Urothelium cell line (cell line): ENCODE measurements at places on chromosomes 13 and 19.

- no peak for DNase-seq
Observed at GRCh38 chr19:10655457-10656312, 1.5 kb downstream of the ILF3 start.

DNA sequence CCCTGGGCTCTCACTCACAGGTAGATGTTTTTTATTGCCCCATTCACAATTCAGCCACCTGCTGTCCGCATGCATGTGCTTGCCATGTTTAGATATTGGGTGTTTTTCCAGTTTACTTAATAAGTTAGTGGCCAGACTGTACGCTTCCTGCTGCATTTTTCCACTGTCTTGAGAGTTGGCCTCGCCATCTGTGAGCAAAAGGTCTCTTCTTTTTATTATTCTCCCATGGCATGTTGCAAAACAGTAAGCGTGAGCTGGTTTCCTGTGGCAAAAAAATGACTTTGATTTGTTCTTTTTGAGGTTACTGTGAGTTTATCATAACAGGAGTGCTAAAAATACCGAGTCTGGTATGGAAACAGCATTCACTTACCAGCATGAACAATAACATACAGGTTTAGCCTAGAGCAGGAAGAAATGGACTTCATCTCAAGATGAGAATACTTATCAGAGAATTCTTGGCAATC is 46.0 kb downstream of the SAE1 start:
- no peak for DNase-seq

GRCh38 chr19:51799034-51799773 is 4.2 kb downstream of the FPR3 start:
- peak; percentile 93 for DNase-seq

DNA sequence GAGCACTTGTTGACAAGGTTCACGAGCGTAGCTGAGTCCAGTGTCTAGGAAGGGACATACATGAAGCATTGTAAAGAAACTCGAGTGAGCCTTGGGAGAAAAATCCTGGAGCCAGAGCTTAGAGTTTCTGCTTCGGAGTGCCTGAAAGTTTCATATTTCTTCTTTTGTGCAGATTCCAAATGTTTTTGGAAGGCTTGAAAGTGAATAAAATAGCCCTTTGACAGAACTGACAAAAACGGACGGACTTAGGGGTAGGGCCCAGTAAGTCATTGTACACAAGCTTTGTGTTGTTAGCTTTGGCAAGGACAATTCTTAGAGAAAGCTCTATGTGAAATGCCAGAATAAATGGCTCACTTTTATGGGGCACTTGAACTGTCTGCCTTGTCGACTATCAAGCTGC is 2.8 kb downstream of the RNF113B start:
- no peak for DNase-seq

DNA sequence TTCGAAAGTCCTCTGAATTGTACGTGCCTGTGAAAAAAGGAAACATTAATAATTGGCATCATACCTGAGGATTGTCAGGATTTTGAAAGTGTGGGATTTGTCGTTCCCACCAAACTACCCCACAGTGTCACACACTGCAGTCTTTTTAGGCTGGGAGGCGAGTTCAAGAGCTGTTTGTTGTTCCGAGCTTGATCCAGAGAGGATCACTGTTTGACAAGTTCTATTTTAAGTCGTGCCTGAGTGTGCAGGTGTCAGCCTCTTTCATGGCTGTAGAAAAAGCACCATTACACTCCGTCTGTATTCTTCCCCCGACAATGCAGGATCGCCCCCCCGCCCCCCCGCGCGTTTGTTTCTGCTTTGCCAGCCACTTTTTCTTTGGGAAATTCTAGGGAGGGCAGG is 635 bp upstream of the NBEA start:
- no peak for DNase-seq

DNA sequence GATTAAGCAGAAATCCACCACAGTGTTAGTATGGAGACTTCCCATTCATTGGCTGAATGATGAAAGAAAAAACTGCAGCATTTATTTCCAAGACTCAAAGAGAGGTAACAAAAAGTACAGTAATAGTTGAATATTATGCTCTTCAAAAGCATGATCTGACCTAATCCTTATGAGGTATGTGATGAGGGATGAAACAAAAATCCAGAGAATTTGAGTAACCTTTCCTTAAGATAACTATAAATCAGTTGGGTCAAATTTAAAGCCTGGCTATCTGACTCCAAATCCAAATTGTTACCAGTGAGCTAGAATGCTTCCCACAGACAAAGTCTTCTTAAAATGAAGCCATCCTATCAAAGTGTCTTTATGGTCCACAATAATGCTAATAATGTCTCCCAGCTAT is 38.1 kb downstream of the NUFIP1 start:
- no peak for DNase-seq

- no peak for DNase-seq
Observed at GRCh38 chr13:56923626-56924140, 217.0 kb upstream of the PRR20A start.

DNA sequence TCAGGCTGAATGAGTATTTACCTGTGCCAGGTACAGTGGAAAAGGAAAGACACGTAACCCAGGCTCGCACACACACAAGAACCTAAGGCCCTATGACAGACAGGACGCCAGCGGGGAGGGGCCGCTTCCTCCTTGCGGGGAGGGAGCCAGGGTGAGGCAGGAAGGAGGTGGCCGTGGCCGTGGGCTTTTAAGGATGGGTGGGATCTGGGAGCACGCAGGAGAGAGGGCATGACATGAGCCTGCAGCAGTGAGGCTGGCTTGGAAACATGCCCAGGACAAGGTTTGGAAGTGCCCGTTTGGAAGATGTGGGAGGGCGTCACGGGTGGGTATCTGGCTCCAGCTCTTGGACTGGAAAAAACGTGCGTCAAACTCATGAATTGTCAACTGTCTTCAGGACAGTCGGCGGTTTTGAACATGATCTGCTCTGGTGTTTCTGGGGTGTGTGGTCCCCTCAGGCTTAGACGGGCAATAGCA is 20.1 kb downstream of the SH3GL1 start:
- no peak for DNase-seq

DNA sequence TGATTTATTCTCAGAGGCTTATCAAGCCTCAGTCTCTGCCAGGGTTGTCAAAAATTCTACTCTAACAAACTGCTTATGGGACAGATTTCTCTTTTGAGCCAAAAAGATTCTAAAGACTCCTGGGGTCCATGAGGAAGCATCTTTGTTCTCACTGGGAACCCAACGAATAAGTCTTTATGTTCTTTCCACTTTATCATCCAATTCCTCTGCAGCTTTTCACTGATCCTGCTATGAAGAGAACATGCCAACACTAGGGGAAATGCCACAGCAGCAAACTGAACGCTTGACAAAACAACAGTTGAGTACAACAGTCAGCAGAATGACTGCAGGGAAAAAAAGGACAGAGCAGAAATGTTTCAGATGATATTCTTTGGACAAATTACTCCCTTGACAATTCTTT is 22.2 kb downstream of the DCLK1 start:
- DNase-seq, result no peak

- DNase-seq, result no peak
Observed at GRCh38 chr13:99374169-99374991, 67.2 kb upstream of the GPR183 start.

DNA sequence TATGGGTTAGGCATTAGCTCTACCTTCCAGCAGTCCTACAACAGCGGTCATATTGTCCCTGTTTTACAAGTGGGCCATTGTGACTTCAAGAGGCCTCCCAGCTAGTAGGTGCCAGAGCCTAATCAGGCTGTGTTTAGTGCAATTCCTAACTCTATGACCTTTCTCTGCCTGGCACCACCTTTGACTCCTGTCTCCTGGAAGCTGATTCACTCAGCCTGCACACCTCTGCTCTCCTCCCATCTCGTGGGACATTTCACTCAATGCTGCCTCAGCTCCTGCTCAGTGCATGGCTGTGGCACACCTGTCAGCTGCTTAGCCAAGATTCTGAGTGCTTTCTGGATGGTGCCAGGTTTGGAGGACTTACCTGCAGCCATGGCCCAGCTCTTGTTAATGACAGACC is 9.5 kb upstream of the GJB6 start:
- no peak for DNase-seq

DNA sequence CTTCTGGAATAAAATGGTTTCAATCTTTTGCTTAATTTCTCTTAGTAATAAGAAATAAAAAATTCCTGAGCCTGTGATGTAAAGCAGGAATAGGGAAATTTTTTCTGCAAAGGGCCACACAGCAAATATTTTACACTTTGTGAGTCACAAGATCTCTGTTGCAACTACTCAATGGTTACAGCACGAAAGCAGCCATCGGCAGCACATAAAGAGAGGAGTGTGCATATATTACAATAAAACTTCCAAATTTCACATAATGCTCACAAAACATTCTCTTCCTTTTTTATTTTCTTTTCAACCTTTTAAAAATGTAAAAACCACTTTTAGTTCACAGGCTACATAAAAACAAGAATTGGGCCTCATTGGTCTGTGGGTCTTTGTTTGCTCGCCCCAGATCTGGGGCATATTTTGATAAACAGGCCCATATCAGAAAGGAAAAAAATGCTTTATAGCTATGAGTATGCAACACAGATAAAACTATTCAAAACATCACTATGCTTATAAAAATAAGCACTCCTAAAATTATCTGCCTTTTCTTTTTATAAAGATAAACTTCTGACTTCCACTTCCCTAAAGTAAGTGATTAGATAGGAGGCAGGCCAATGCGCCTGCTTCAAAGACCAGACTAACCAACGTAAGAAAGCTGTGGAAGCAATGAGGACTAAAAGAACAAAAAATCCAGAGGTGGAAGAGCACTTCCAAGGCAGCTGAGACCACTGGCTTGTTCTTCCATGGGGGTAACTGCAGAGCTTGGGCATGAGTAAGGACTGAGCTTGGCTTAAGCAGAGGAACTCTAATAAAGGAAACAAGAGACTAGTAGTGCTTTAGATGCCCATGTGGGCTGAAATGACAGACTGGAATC is 26.5 kb downstream of the MYCBP2 start:
- DNase-seq, result no peak

GRCh38 chr13:73879346-73880015 is 254.7 kb downstream of the KLF12 start:
- DNase-seq, result no peak

GRCh38 chr13:75839406-75839805 is 203.3 kb downstream of the LMO7 start:
- no peak for DNase-seq

DNA sequence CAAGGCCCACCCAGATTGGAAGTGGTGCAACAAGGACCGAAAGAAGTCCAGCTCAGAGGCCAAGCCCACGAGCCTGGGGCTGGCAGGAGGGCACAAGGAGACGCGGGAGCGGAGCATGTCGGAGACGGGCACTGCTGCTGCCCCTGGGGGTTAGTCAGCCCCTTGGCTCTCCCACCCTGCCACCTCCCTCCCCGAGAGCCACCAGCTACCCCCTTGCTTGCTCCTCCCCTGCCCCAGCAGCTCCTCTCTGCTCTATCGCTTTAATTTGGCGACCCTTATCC is 14.2 kb upstream of the PRR19 start:
- DNase-seq, result no peak

DNA sequence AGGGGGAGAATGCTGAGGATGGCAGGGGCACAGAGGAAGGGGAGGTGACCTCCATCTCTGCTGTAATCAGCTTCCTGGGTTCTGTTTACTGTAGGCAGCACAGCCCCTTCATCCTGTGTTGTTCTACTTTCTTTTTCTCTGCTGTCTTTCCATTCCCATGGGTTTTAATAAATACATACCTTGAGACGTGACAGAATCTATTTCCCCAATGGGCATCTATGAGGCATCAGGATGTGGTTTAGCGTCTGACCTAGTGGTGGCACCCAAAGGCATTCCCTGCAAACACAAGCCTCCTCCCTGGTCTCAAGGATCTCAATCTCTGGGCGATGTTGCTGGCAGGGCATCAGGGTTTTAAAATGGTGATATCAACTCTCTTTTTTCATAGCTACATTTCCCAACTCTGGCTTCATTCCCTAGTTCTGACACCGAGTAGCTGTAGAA is 60.8 kb downstream of the ALOX5AP start:
- peak; percentile 66 for DNase-seq

DNA sequence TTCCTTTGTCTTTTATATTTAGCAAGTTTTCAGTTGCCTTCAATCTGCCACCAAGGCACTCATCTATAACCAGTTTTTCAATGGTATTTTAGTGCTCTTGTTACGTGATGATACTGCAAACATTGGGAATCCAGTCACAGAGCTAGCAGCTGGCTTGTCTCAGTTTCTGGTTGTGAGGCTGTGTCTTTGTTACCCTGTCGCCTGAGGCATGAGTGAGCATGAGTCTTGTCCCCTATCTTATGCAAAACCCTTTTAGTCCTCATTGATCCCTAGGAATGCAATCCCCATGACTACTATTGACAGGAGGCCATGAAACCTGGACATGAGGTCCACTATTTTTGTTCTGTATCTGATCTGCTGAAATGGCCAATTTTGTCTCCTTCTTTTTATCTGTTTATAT is 391.0 kb downstream of the LMO7 start:
- DNase-seq, result no peak

- no peak for DNase-seq
Observed at GRCh38 chr19:50162988-50163387, at the start of gene IZUMO2. Gene IZUMO2 (minus strand): TSS chr19:50163281. CDS start chr19:50163194, 87 bp downstream.

- DNase-seq, result no peak
Observed at GRCh38 chr19:11423791-11424181, 4.7 kb upstream of the RGL3 start.

GRCh38 chr13:59658738-59659330 is 504.9 kb downstream of the DIAPH3 start:
- DNase-seq, result no peak

- DNase-seq, result no peak
Observed at GRCh38 chr13:71303144-71303543, 563.9 kb downstream of the DACH1 start.

DNA sequence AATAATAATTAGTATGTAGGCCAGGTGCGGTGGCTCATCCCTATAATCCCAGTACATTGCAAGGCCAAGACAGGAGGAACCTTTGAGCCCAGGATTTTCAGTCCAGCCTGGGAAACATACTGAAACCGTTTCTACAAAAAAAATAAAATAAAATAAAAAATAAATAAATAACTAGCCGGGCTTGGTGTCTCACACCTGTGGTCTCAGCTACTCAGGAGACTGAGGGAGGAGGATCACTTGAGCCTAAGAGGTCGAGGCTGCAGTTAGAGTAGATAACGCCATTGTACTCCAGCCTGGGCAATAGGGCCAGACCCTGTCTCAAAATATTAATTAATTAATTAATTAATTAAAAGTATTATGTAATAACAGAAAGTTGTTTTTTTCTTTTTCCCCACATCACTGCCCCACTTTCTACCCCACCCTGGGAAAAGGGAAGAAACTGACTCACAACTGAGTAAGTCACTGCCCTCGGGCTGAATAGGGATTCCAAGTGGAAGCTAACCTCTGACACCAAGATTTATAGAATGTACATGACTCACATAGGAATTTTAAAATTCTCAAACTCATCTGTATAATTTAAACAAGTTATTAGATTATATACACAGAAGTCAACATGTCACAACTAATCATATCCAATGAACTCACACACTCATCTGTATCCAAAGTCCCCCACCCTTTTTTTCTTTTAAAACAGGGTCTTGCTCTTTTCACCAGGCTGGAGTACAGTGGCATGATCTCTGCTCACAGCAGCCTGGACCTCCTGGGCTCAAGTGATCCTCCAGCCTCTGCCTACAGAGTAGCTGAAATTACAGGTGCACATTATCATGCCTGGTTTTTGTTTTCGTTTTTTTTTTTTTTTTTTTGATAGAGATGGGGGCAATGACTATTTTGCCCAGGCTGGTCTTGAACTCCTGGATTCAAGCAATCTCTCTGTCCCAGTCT is 12.5 kb downstream of the ZNF611 start:
- peak; percentile 13 for DNase-seq

- no peak for DNase-seq
Observed at GRCh38 chr13:50152655-50153309, 137.5 kb downstream of the KCNRG start.

GRCh38 chr13:100835695-100836094 is 161.1 kb upstream of the TMTC4 start:
- DNase-seq, result no peak

- peak; percentile 65 for DNase-seq
Observed at GRCh38 chr19:8935460-8935859, 74.7 kb downstream of the MUC16 start.
